PC-9 (cell line): ENCODE measurements at places on chromosomes 5 and 9. TPM values are rescaled to one million over a fixed set of nuclear protein-coding genes. Genes with fewer than 3 reads are reported as not detected.

Gene CDKN2A
- total RNA-seq = 282 and 404 TPM in 2 replicates

- no peak for DNase-seq
Measured at GRCh38 chr5:56900858-56901578, 8.4 kb upstream of the SETD9 start.

Gene RBM18
- total RNA-seq = 15.1 and 16.1 TPM in 2 replicates

- DNase-seq = no peak
Measured at GRCh38 chr9:81637276-81637675, 52.1 kb downstream of the TLE1 start.

- no peak for DNase-seq
Measured at GRCh38 chr5:138743484-138743883, 9.7 kb upstream of the CTNNA1 start.

Gene WDR38
- not detected in 2 replicates for total RNA-seq

Gene ROPN1L
- total RNA-seq = 7.1 and 10.3 TPM in 2 replicates

Gene FST
- 0.63 and 0.65 TPM in 2 replicates for total RNA-seq

DNA sequence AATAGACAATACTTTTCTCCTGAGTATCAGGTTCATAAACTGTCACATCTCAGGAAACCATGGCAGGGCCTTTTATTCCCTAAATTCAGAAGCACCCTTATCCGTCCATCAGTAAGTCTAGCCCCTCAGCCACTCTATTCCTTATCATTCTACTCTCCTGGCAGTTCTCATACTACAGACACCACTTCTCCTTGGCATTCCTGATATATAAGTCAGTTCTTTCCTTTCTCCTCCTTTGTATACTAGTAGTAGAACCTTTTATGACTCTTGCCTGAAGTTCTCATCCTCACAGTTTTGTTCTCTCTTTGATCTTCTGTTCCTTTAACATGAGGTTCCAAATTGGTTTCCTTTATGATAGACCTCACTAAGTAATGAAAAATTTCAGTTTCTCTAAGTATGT is 29.3 kb downstream of the GRAMD2B start:
- DNase-seq = no peak

DNA sequence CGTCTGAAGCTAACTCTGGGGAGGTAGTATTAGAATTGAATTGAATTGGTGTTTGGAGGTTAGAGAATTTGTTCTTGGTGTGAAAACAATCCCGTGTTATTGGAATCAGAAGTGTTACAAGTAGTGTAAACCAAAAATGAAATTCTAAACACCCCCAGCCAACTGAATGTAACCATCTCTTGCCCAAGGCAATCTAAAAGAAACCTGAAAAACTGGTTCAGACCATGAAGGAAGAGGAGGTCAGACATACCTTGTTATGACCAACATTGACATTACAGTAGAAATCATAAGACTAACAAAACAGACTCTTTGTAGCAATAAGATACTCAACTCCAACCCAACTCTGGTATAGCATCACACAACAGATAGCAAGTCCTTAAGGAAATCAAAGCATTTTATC is 159.0 kb downstream of the TUSC1 start:
- no peak for DNase-seq

- no peak for DNase-seq
Measured at GRCh38 chr9:113356686-113357292, 7.4 kb downstream of the BSPRY start.
